ENCODE measurements at places on chromosomes 12 and 14. TPM values are rescaled to one million over a fixed set of nuclear protein-coding genes. Genes with fewer than 3 reads are reported as not detected.

- no peaks in the 10 kb centered on the region for H3K27me3 ChIP-seq
- no peak overlapping the region for H3K4me3 ChIP-seq
- no peaks in the 10 kb centered on the region for H3K36me3 ChIP-seq
- H3K27ac ChIP-seq: no peak overlapping the region
Observed at GRCh38 chr12:72888693-72889092, 616.5 kb downstream of the TRHDE start.

Gene PMCH
- total RNA-seq: not detected

Gene KLRC2
- not detected for total RNA-seq

- no peak overlapping the region for H3K4me3 ChIP-seq
- DNase-seq: no peak
- no peaks in the 10 kb centered on the region for H3K36me3 ChIP-seq
- no peak overlapping the region for H3K27ac ChIP-seq
Observed at GRCh38 chr14:88348546-88348945, 25.5 kb upstream of the KCNK10 start.
